ENCODE measurements at places on chromosomes 3 and 15.

DNA sequence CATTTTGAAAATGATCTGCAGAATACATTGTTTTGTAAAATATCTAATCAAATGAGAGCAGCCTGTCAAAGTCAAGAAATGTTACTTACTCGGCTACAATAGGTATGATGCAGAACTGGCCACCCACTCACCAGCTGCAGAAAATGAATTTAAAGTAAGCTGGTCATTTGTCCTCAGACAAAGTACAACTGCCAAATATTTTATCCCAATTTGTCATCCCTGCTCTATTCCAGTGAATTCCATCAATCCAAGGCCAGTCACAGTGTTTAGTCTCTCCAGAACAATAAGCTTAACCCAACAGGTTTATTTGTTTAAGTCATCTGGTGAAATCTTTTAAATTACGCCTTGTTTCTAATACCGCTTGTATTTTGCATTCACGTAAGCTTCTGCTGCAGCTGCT is 46.6 kb upstream of the TCF12 start:
- peak; percentile 89 for DNase-seq

DNA sequence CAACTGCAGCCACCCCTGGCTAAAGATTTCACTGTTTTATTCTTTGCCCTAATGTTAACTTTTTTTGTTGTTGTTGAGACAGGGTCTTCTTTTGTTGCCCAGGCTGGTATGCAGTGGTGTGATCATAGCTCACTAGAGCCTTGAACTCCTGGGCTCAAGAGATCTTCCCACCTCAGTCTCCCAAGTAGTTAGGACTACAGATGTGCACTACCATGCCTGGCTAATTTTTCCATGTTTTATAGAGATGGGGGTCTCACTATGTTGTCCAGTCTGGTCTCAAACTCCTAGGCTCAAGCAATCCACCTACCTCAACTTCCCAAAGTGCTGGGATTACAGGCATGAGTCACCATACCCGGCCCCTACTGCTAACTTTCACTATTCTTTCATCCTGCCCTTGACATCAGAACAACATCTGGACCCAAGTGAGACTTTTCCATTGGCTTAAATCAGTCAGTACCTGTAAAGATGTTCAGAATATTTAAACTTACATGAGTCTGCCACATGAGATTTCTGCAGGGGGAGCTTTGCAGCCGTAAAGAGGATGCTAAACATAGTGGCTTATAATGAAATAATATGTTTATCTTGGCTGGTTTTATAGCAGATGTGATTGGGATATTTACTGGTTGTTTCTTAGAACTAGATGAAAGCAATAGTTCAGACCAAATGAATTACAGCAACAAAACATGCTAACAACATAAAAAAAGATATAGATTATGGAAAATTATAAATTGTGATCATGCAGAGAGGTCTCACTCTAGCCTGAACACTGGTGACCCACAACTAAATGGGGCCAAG is 73.6 kb downstream of the HMG20A start:
- DNase-seq = no peak

GRCh38 chr3:190092250-190092649 is 28.4 kb downstream of the P3H2 start:
- peak; percentile 86 for DNase-seq

- no peak for DNase-seq
Measured at GRCh38 chr3:127182431-127182830, 10.5 kb upstream of the PRR23E start.

- no peak for DNase-seq
Measured at GRCh38 chr3:84100861-84101260, 857.9 kb upstream of the CADM2 start.

DNA sequence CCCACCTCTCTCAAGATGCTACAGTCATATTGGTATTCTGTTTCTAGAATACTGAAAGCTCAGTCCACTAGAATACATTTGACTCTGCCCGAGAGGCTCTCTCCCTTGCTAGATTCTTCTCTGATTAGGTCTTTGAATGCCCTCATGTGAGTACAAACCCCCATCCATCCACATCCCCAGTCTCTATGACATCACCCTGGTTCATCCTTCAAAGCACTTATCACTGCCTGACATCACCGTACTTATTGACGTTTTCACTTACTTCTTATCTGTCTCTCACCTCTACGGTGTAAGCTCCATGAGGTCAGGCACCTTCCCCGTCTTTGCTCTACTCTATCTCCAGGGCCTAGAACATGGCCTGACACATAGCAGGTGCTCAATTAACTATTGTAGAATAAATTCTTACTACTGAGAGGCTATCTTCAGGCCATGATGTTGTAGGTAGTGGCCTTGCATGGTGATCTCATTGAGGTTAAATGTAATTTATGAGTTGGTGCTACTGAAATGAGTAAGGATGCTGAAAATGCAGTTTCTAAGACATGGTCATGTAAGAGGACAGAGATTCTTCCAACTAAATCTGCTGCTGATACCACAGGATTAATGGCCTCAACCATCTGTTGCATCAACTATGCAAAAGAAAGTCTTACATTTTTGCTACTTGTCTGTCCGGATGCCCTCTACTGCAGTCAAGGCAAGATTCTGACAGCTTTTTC is 26.8 kb downstream of the EOGT start:
- DNase-seq = no peak

- DNase-seq = no peak
Measured at GRCh38 chr3:161548301-161548700, 51.7 kb downstream of the OTOL1 start.

GRCh38 chr3:134618478-134619300 is 32.1 kb downstream of the KY start:
- no peak for DNase-seq

DNA sequence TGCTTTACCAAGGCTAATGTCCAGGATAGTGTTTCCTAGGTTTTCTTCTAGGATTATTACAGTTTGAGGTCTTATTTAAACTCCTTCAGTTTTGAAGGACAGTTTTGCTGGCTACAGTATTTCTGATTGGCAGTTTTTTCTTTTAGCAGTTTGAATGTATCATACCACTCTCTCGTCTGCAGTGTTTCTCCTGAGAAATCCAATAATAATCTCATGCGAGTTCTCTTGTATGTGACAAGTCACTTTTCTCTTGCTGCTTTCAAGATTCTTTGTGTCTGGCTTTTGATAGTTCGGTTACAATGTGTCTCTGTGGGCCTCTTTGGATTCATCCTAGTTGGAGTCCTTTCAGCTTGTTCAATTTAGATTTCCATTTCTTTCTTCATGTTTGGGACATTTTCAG is 53.0 kb upstream of the EHHADH start:
- no peak for DNase-seq

DNA sequence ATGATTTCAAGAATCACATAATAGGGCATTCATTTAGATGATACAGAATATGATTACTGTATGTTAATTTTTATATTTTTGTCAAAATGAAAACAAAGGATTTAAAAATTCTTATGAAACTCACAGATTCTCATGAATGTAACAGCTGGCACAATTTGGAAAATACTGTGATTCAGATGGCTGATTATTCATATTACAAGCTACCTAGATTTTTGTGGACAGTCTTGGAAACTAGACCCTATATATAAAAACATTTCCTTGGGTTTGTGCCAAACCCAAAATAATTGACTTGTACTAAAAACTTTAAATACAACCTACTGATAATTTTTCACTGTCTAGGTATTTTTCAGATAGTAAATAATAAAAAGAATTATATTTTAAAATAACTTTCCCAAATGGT is 26.2 kb downstream of the ZBED2 start:
- DNase-seq = peak; percentile 20

DNA sequence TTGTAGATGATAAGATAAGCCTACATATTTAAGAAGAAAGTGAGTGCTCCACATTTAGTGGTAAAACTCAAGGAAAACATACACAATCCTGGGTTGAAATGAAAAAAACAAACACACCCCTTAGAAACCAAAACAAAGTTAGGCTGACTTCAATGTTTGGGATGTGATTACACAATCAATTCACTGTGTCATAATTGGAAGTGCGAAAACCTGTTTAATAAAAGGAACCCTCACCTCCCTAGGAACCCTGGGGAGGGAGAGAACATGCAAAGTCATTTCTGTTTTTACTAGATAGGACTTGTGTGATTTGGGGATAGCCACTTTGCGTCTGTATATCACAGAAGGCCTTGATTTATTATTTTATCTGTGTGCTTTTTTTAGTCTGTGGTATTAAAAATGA is 275.0 kb downstream of the NFKBIZ start:
- peak; percentile 10 for DNase-seq

DNA sequence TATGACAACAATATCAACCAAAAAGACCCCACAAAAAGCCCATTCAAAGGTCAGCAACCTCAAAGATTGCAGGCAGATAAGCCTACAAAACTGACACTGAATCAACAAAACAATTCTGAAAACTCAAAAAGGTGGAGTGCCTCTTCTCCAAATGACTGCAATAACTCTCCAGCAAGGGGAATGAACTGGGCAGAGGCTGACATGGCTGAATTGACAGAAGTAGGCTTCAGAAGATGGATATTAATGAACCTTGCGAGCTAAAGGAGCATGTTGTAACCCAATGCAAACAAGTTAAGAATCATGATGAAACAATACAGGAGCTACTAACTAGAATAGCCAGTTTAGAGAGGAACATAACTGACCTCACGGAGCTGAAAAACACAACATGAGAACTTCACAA is 20.4 kb upstream of the SLC25A38 start:
- DNase-seq = no peak

GRCh38 chr15:63560741-63561448 is 36.3 kb upstream of the FBXL22 start:
- no peak for DNase-seq

GRCh38 chr15:80591938-80592825 is 102.9 kb upstream of the ABHD17C start:
- DNase-seq = no peak

DNA sequence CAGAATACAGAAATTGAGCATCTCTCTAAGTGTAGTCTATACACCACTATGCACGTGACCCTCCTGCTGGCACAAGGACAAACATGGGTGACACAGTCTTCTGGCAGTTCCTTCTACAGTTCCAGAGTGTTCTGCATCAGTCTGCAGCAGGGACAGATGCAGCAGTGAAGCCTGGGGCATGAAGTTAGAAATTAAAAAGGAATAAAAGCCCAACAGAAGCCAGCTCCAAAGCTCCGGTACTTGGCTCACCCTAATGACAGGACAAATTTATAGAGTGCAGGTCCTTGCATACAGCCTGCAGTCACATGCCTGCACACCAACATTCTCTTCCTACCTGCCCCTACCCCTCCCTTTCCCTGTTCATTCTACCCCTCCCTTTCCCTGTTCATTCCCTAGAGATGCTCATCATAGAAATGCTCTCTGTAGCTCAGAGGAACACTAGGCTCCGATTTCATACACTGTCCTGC is 15.0 kb downstream of the UACA start:
- DNase-seq = no peak

DNA sequence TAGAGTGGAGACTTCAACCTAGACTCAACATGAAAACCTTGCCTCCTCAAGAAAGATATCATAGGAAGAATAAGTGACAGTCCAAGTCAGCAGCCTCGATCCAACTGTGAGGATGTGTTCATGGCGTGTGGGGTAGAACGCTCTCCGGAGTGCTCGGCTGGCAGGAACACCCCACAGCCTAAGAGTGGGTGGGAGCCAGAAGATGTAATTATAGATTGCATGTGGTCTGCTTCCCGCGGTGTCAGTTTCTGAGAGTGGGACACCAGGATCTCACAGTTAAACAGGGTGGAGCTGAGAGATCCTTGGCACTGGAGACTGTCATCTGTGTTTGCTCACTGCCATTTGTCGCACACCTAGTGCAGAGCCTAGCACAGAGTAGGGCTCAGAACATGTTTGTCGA is 158.0 kb downstream of the CTNNB1 start:
- DNase-seq = no peak

DNA sequence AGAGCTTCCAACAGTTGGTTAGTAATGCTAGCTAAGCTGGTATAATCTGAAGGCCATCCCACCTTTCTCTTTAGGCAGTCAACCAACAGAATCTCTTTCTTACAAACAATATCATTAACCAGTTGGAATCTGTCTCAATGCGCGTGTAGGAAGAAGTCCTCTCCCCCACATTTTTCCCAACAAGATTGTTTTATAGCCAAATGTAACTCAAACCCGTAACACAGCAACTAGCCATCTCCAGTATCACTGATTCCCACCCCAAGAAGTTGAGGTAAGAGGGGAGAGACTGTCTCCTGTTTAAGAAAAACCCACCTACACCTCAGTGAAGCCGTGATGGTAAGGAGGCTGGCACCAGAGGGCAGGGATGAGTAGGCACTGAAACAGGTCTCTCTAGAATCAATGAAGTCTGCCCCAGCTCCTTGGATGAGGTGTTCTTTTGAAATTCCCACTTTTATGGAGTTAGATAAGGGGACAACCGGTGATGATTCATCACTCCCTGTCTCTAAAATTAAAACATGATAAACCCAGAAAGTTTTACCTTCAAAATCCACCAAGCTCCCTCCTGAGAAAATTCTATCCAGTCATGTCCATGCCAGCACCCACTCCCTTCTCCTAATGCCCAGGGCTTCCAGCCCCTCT is 30.9 kb downstream of the CDC25A start:
- DNase-seq = peak; percentile 42

DNA sequence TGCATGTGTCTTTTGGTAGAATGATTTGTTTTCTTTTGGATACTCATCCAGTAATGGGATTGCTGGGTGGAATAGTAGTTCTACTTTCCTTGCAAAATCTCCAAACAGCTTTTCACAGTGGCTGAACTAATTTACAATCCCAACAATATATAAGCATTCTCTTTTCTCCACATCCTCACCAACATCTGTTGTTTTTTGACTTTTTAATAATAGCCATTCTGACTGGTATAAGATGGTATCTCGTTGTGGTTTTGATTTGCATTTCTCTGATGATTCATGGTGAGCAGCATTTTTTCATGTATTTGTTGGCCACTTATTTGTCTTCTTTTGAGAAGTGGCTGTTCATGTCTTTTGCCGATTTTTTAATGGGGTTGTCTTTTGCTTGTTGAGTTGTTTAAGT is 55.8 kb downstream of the ST8SIA2 start:
- peak; percentile 78 for DNase-seq

DNA sequence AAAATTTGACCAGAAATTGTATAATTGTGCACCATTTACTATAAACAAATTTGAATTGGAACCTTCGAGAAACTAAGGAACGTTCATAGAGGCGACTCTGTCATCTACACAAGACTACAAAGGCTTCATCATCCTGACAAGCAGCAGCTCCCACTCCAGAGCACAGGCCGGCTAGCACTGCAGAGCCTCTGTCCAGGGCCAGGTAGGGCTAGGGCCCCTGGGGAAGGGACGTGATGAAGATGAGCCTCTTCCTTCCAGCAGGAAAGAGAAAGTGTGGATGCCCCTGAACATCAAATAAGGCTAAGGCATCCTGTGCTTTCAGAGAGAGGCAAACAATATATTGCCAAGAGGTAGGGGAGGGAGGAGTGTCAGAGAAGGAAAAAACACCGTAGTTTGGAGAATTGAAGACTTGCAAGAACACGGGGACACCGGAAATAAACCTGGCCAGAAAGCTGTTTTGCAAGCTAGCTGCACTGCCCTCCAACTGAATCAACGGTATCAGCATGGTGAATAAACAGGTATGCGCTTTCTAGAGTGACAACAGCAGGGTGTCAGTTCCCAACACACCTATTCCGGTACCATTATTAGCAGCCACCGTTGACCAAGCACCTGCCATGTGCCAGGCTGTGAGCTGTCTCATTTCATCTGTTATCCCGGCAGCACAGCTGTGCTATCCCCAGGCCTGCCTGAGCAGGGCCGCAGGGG is 12.4 kb downstream of the XXYLT1 start:
- no peak for DNase-seq

- peak; percentile 42 for DNase-seq
Measured at GRCh38 chr3:40584625-40585189, 59.9 kb downstream of the ZNF621 start.

- no peak for DNase-seq
Measured at GRCh38 chr15:73632670-73633058, 525 bp downstream of the NPTN start.

All from astrocyte (in vitro differentiated cells and primary cell).